CD8-positive, alpha-beta memory T cell (primary cell): ENCODE measurements at places on chromosomes 1 and 21. TPM values are rescaled to one million over a fixed set of nuclear protein-coding genes. Genes with fewer than 3 reads are reported as not detected.

AK4 gene
- 32.2 TPM for total RNA-seq

AADACL4 gene
- not detected for total RNA-seq

HSD3B1 gene
- not detected for total RNA-seq

SHISA4 gene
- 0.88 TPM for total RNA-seq

CR1 gene
- 3.7 TPM for total RNA-seq

TMPRSS15 gene
- not detected for total RNA-seq

C1orf226 gene
- total RNA-seq: 0.04 TPM

SPRR2A gene
- total RNA-seq: not detected

AIRE gene
- total RNA-seq: not detected

GRCh38 chr1:40653851-40654537, 11.5 kb downstream of the RIMS3 start:
- no peak for DNase-seq

DNA sequence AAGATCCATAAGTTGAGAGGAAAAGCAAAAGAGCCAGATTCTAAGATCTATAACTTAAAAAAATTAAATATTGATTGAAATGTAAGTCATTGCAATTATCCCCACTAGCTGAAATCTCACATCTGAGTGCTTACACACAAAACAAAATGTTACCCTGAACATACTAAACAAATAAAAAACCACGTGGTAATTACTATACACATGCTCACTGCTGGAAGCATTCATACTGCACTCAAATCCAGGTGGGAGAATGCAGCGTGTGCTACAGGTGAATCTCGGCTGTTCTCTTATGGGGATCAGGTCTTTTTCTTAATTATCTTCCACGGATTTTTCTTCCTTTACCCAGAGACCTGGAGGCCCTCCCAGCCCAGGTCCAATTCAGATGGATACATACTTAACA, 74.3 kb downstream of the SDC3 start:
- DNase-seq: no peak

DNA sequence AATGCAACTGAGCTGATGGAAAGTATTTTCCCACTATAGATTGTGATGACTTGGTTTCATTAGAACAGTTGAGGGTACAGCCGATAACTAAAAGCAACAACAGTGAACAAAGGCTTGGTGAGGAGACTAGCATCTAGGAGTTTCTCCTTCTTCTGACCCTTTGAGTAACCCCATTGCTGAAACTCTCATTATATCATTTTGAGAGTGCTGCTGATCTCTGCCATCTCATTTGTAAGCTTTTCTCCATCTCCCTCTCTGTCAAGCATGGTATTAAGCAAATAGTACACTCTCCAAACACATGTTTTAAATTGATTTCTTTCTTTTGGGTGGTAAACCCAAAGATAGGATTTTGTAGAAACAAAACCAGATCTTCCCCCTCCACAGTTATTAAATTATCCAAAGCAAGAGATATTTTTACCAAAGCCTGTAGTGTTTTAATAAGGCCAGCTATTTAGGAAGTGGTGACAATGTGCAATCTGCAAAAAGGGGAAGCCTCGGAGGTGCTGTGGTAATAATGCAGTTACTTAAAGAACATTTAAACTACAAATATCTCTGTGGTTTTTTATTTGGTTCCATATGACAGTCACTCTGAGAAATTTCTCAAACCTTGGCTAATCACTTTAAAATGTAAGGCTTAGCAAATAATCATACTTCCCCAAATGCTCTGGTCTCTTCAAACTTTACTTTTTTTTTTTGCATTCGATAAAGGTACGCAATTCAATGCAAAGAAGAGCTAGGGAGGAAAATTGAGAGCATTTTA, 287.5 kb downstream of the HLX start:
- DNase-seq: no peak

DNA sequence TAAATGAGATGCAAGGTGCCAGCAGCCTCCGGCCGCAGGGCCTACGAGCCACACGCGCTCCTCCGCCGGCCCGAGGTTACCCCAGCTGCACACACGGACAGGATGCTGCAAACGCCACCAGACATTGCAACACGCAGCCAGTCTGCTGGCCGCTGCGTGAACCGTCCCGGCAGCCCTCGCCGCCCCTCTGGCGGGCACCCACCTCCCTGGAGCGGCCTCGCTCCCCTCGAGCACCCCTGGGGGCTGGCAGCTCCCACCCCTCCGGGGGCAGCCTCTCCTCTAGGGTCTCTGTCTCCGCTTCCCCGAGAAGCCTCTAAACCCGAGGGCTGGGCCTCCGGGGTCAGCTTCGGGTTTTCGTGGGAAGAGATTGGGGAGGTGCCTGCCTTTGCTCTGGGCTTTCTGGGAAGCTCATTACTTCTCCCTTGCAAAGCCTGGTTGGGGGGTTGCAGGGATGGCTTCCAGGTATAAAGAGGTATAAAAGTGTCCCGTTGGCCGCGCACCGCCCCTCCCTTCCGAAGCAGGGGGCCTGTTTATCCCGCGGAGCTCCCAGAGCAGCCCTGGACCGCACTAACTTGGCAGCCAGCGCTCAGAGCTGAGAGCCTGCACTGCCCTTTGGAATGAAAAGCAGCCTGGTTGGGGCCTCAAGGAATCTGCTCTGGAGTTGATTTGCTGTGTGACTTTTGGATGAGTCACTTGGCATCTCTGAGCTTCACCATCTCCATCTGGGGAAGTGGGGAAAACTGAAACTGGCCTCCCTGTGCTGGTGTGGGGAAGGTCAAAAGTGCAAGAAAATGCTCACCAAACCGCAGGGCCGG, 21.8 kb downstream of the DHRS3 start:
- DNase-seq: no peak

DNA sequence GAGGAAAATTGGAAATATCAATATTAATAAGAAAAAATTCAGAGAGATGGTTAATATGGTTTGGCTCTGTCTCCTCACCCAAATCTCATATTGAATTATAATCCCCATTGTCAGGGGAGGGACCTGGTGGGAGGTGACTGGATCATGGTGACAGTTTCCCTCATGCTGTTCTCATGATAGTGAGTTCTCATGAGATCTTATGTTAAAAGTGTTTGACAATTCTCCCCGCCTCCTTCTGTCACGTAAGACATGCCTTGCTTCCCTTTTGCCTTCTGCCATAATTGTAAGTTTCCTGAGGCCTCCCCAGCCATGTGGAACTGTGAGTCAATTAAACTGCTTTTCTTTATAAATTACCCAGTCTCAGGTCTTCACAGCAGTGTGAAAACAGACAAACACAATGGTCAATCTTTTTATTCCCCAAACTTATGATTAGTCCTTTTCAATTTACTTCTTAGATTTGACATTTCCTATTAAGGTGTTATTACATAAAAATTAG, 11.0 kb downstream of the EGLN1 start:
- DNase-seq: no peak
